HAP-1 (cell line): ENCODE measurements at places on chromosomes 13 and 19.

- DNase-seq = peak; percentile 42
These were observed 4.2 kb upstream of the MADCAM1 start for GRCh38 chr19:492091-492531.

DNA sequence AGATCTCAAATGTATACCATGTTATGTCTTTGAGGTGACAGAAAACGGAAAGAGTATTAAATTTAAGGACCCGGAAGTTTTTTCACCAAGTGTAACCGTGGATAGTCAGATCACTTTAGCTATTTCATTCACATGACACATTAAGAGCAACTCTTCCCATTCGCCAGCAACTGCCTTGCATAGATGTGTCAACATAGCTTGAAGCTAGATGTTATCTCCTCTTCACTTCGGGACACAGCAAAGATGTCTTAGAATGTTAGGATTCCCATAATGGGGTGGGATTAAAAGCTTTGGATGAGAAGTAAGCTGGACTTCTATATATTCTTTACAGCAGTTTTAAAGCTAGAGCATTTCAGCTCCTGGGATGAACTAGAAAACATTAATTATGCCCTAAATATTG is 1135.9 kb upstream of the PCDH20 start:
- no peak for DNase-seq

DNA sequence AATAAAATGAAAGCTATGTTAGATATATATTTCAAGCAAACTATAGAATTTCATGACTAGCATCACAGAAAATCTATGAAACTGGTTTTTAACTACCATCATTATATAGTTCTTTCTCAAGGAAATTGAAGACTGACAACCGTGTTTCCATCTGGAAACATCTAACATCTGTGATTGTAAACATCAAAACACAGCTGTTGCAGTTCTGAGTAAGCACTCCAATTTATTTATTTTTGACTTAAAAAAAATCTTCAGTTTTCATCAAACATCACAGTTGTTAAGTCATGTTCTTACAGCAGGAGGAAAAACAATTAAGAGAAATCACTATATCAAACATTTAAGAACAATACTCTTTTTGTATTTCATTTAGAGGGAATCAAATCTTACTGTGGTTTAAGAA is 1653.0 kb upstream of the MIR17HG start:
- no peak for DNase-seq

DNA sequence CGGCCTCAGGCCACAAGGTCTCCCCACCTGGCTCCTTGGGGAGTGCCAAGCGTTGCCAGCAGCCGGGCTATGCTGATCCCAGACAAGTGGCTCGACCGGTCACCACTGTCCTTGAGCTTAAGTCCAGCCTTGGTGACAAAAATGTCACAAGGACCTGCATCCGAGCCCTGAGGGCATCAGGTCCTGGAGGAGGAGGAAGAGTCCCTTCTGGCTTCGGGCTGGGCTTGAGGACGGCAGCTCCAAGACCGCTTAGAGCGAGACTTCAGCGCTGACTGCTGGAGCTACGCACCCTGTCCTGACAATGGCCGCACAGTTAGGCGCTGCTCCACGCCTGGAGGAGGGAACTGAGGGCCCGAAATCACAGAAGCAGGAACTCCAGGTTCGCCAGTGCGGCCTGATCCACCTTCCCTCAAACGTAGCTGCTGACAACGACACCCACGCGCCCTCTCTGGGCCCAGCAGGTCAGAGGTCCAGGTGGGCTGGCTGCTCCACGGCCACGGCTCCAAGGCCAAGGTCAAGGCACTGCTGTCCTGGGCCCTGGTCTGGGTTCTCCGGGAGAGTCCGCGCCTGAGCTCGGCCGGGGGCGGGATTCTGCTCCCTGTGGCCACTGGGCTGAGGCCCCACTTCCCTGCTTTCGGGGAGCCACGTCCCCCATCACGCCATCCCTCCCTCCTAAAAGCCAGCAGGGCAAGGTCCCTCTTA is 7.0 kb downstream of the SBNO2 start:
- DNase-seq = no peak

- DNase-seq = no peak
These were observed 58.7 kb downstream of the SIAH3 start for GRCh38 chr13:45792827-45793303.

- no peak for DNase-seq
These were observed 222.4 kb downstream of the SPRY2 start for GRCh38 chr13:80118506-80118905.

DNA sequence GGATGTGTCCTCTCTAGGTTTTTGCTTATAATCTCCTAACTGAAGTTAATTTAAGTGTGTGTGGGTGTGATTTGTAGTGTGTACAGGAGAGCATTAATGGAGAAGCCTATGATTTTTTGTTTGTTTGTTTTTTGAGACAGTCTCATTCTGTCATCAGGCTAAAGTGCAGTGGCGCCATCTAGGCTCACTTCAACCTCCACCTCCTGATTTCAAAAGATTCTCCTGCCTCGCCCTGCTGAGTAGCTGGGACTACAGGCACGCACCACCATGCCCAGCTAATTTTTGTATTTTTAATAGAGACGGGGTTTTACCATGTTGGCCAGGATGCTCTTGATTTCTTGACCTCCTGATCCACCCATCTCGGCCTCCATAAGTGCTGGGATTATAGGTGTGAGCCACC is 20.6 kb downstream of the ZNF701 start:
- DNase-seq = no peak

GRCh38 chr13:52406629-52407028 is 657 bp upstream of the THSD1 start:
- no peak for DNase-seq

DNA sequence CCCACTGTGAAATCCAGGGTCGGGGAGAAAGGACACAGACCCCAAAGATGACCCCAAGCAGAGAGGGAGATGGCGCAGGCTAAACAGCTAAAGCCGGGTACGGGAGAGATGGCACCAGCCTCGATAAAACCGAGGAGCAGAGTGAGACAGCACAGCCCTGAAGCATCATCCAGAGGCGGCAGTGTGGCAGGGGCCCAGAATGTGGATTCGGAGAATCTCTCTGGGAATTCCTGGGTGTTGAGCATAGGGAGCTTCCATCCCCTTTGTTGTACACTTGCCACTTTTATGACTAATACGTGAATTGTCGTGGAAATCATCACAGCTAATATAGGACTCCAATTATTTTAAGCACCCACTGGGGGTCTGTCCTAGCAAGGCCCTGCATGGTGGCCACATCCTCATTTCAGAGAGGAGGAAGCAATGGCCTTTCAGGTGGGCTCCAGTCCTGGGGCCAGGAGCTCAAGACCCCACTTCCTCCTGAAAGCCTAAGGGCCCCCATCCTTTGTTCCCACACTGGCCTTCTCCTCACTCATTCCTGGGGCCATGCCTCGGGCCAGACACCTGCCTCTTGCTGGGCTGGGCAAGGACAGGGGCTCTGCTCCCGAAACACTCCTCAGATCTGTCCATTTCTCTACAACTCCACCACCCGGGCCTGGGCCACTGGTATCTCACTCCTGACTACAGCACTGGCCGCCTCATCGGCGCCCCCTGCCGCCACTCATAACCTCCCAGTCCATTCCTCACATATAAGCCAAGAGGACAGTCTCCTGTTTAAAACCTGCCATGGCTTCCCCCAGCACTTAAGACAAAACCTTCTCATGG is 29.3 kb upstream of the ATP1A3 start:
- DNase-seq = peak; percentile 69

DNA sequence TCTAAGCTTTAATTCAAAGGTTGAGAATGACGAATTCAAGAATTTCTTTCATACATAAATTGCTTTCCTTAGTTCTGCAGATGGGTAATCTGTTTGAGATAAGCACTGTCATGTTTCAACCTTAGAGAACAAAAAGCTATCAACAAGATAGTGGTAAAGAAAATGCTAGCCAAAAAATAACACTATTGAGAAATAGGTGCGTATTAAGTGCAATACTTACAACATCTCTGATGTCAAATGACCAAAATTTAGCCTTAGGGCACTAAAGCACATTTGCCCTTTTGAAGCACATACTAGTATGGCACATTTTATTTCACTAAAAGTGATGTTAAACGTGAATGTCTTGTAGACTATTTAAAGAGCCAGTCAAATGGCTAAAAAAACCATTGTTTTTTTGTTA is 4.9 kb downstream of the KBTBD6 start:
- DNase-seq = no peak

DNA sequence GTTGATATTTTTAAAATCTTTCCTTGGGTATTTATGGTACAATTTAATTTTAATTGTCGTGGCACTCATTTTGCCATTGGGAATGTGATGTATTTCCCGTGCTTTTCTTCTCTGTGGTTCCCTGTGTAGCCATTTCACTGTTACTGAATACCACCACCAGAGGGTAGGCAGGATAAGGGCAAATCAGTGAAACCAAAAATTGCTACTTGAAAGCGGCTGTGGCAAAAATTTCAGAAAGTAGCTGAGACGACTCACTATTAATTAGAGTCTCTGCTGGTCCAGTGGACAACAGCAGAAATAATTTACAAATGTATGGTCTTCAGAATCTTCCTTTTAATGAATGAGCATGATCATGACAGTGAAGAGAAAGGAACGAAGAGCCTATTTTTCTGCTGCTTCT is 34.4 kb upstream of the MIR17HG start:
- DNase-seq = no peak

- no peak for DNase-seq
These were observed 277.3 kb downstream of the FOXO1 start for GRCh38 chr13:40389081-40389641.

DNA sequence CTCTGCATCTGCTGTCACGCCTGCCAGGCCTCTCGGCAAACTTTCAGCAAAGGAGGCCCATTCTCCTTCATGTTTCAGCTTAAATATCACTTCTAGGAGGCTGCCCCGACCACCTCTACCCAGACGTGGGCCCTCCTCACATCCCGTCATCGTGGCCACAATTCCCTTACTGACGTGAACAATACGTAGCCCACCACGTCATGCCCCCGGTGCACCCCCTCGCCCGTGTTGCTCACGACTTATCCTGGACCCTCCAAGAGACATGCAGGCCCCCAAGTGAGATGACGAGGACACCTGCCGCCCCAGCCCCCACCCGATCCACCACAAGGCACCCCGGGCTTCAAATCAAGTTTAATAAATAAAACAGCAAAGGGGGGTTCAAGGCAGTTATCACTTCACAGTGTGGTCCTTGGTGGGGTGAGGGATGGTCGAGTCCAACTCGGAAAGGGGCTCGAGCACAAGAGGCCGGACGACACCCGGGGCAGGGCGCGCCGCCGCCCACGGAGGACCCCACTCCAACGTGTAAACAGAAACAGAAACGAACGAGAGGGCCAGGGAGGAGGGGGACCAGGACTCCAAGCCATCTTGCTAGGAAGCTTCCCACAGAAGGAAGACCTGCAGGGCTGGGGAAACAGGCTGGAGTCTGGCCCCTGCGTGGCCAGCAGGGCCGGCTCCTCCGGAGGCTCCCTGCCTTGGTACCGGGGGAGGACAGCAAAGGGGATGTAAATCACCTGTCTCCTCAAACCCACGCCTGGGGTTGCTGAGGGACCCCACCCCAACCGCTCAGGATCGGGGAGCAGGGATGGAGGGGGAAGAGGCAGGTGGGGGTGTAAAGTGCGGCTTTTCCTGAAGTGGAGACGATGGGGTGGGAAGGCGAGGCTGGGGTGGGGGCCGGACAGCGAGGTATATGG is 14.3 kb upstream of the PLPP2 start:
- DNase-seq = no peak

DNA sequence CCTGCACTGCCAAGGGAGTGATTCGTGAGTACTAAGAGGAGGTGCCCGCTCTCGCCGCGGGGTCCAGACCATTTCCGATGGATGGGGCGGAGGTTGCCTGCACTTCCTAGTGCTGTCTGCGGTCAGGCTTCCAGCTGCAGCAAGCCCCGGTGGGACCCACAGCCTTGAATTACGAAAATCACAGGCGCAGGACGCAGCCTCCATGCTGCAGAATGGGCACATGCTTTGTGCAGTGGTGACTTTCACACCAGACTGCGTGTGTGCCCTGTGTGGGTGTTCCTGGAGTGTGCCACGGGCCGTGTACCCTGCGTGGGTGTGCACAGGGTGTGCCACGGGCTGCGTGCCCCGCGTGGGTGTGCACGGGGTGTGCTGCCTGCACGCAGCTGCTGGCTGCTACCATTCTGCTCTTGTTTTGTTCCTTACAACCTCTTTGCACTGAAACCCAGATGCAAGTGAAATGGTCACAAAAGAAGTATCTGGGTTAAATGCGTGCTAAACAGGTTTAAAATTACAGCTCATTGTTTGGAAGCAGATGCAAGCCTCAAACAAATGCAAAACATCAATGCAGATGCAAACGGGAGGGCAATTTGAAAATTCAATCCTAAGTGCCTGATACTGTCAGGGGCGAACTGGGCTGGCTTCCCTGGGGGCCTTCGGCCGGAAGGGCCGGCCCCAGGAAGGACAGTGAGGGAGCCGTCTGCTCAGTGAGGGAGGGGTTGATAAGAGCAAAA is 221.2 kb upstream of the SOX1 start:
- DNase-seq = peak; percentile 49

DNA sequence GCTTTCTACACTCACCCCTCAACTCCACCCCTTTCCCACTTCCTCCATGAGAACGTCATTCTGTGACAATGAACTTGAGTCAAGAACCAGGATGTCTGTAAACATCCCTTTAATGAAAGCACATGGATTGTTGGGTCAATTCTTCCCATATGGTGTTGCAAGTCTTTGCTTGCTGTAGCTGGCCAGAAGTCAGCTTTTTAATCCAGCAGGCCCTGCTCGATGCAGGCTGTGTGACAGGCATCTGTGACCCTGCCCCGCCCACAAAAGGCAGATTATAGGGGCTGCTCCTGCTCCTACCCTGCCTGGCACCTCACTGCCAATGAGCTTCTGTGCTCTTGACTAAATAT is 78.0 kb downstream of the STARD13 start:
- no peak for DNase-seq

DNA sequence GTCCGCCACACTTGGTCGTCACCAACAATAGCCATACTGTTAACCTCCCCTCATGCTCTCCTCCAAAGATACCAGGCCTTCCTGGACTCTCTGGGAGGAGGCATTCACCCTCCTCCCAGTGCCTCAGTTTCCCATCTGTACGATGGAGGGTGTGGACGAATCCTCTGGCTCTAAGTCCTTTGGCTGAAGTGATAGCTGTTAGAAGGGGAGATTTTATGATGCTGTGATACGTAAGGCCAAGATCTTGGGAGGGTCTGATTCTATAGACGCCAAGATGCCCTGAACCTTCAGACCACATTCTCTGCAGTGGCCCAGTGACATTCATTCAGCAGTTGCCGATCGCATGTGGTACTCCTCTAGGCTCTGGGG is 14.8 kb upstream of the NOP53 start:
- no peak for DNase-seq

- no peak for DNase-seq
These were observed 194.2 kb downstream of the RGCC start for GRCh38 chr13:41651413-41652058.

DNA sequence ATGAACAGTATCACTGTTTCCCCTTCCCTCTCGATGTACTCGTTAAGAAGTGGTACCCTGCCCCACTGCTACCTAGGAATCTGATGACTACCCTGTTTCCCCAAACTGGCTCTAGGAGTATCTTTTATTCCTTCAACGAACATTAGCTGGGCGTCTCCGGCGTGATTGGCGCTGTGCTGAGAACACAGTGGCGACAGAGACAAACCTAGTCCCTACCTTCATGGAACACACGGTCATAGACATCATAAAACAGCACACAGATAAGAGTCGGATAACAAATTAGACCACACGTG is 730 bp downstream of the SYMPK start:
- no peak for DNase-seq

GRCh38 chr19:32708457-32708856 is 11.1 kb upstream of the TDRD12 start:
- no peak for DNase-seq
